ENCODE measurements at places on chromosomes 12 and 14.
A peak's percentile ranks its signal among the peaks of the same experiment; 100 is the strongest.

DNA sequence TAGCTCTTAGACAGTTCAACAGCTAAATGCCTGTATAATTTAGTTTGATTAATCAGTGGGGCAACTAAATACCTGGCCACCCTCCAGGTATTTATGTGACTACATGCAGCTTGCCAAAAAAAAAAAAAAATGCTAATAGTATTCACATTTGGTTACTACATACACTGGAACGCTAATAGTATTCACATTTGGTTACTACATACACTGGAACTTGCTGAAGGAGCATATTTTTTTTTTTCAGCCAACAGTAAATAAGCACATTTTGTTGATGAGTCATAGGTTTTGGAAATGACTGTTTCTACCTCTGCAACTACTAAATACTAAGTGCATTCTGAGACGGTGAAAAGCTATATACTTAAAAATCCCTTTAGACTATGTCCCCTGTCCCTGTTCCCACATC is 1172.3 kb downstream of the LRFN5 start:
- no peak for DNase-seq

GRCh38 chr12:110079477-110080400 is 31.4 kb upstream of the C12orf76 start:
- peak; percentile 39 for DNase-seq

GRCh38 chr14:31536201-31536960 is 24.8 kb upstream of the NUBPL start:
- no peak for DNase-seq

DNA sequence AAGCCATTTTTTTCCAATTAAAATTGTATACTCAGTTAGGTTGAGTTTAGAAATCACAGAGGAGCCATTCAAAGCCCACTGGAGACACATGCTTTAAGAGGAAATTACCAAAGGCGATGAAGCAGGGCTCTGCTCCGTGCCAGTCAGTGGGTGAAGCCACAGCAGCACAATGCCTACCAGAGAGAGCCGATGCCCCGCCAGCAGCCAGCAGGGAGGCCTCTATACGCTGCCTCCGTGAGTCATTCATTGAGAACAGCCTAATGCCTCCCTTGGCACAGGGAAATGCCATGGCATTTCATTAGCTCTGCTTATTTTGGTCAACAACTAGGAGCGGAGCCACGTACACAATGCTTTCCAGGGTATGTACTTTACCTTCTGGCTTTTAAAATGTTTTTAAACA is 197.8 kb upstream of the FRMD6 start:
- no peak for DNase-seq

DNA sequence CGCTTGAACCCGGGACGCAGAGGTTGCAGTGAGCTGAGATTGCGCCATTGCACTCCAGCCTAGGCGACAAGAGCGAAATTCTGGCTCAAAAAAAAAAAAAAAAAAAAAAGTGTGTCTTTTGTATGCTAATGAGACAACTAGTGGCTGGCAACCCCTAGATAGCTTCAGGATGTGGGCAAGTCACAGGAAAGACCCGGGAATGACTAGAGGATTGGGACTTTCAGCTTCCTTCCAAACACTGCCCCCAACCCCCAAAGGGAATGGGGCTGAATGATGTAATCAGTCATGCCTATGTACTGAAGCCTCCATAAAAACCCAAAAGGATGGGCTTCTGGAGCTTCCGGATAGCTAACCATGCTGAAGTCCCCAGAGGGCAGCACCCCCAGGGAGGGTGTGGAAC is 28.6 kb downstream of the USP44 start:
- no peak for DNase-seq

DNA sequence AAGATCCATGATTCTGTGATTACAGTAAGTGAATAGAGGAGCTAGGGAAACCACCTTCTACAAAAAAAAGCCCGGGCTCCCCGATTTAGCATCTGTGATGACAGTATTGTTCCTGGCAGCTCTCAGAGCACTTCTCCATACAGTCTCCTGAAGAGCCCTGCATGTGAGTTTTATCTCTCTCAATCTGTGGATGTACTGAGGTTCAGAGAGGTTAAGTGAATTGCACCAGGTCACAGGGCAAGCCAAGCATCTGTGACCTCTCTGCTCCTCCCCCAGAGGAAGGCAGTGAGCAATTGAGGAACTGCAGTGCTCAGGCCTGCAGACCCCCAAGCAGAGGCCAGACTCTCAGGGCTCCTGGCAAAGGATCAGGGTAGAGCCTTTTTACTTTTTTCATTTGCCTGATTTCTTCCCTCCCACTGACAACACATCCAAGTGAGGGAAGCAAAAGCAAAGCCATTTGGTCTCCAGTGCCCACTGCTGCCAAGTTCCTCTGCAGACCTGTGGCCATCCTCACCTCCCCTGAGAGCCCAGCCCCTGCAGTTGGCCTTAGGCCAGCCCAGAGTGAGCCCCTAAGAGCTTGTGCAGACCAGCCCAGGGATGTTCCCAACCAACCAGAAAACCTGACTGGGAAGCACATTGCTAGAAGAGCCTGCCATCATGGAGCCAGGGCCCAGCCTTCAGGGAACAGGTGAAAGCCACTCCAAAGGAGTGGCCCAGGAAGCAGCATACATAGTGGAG is 47.6 kb upstream of the PNMA1 start:
- no peak for DNase-seq

- no peak for DNase-seq
Observed at GRCh38 chr12:99618657-99619056, 28.9 kb upstream of the GARIN6 start.

GRCh38 chr14:77086017-77086727 is 11.9 kb upstream of the CIPC start:
- no peak for DNase-seq

- DNase-seq, result no peak
Observed at GRCh38 chr12:86663716-86664115, 407.5 kb upstream of the MGAT4C start.

DNA sequence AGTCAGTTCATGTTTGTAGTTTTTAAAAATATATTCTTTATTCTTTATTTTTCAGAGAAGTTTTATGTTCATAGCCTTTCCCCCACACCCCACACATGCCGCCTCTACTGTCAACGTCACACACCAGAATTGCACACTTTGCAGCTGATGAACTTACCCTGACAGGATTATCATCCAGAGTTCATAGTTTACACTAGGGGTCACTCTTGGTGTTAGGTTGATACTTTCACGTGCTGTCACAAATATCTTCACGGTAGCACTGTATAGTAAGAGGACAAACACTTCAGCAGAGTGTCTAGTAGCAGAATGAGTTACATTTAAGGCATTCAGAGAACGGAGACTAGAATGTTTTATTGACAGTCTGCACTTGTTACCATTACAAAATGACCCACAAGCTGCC is 5.1 kb downstream of the DPPA3 start:
- no peak for DNase-seq

GRCh38 chr12:685388-685787 is 22.1 kb upstream of the NINJ2 start:
- DNase-seq, result peak; percentile 47

DNA sequence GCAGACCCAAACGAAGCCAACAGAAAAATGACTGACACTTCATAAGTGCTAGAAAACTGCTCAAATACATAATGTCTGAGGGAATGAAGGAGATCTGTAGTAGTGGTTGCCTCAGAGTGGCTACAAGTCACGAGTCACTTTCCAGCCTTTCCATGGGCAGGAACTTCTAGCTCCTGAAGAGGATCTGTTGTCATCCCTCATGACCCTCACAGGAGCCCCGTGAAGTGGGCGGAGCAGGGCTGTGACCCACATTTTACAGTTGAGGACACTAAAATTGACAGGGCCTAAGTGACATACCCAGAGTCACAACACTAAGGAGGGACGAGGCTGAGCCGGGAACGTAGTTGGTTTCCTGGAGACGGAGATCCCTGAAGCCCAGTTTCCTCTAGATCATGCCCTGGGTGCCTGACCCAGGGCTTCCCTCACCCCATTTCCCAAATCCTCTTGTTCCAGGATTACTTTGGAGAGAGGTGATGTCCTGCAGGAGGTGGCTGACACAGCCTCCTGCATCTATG is 45.8 kb upstream of the P2RX7 start:
- DNase-seq, result no peak

DNA sequence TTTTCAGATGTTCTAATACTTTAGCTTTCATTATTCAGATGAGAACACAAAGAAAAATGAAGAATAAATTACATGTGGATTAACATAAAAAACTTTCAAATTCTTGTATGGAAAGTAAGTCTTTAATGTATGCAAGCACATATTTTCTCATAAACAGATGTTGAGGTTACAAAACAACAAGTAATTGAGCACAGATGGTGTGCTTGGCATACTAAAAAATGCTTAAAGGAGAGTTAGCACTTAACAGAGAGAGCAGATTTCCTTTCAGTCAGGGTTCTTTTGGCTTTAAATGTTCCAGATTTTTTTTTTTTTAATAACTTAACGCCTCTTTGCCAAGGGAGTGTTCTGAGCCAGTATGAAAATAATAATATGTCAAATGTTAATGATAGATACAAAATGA is 96.0 kb downstream of the RASSF9 start:
- DNase-seq, result no peak

DNA sequence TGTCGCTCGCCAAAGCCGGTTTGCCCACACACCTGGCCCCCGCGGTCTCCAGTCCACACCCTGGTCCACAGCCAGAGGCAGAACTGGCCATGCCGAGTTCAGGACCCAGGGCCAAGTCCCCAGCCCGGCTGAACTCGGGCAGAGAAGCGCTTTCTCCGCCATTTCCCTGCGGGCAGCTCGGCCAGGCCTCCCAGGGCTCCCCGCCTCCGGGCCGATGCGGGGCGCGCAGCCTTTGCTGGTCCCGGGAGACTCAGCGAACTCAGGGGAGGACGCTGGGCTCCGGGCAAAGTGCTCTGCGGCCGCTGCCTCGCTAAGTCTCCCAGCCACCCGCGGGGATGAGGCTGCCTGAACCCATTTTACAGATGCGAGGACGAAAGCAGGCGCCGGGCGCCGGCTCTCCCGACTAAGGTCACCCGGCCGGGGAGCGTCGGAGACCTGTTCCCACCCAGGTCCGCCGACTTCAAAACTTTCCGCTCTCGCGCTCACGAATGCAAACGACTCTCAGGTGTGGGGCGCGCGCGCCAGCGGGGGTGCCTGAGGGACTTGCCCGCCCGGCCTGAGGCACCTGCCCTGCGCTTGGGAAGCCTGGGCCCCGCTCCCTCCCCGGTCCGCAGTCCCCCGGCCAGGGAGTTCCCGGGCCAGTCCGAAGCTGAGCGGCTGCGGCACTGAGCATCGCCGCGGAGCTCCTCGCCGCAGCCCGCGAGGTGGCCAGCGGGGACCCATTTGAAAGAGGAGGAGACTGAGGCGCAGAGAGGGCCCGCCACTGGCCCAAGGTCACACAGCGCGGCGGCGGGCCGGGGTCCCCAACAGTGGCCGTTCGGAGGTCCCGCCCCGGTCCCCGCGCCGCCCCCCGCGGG is 627 bp downstream of the TESC start:
- DNase-seq, result no peak

GRCh38 chr12:49108958-49109404 is 1.7 kb downstream of the LMBR1L start:
- no peak for DNase-seq

DNA sequence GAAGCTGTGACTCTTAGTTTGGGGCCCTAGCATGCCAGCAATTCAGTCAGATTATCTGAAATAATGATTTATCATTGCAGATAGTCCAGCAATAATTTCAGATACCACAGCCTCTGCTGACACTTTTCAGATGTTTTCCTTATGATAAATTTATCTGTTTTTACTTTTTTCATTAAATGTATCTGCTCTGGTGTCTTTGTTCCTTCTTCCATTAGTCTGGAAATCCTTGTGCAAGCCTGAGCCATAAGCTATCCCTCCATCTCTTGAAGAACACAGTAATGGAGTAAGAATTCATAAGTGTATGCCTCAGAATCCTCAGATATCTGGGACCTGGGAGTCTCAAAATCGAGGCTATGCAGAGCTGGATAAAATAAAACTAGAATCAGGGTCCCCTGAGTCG is 146.4 kb upstream of the KRR1 start:
- DNase-seq, result no peak

GRCh38 chr12:94714378-94715114 is 64.2 kb upstream of the TMCC3 start:
- no peak for DNase-seq

GRCh38 chr14:60515511-60516289 is 6.8 kb downstream of the SIX6 start:
- DNase-seq, result no peak

GRCh38 chr12:4154672-4155225 is 118.8 kb upstream of the CCND2 start:
- DNase-seq, result no peak

GRCh38 chr12:54024127-54024526 is 4.1 kb upstream of the HOXC6 start:
- DNase-seq, result no peak

DNA sequence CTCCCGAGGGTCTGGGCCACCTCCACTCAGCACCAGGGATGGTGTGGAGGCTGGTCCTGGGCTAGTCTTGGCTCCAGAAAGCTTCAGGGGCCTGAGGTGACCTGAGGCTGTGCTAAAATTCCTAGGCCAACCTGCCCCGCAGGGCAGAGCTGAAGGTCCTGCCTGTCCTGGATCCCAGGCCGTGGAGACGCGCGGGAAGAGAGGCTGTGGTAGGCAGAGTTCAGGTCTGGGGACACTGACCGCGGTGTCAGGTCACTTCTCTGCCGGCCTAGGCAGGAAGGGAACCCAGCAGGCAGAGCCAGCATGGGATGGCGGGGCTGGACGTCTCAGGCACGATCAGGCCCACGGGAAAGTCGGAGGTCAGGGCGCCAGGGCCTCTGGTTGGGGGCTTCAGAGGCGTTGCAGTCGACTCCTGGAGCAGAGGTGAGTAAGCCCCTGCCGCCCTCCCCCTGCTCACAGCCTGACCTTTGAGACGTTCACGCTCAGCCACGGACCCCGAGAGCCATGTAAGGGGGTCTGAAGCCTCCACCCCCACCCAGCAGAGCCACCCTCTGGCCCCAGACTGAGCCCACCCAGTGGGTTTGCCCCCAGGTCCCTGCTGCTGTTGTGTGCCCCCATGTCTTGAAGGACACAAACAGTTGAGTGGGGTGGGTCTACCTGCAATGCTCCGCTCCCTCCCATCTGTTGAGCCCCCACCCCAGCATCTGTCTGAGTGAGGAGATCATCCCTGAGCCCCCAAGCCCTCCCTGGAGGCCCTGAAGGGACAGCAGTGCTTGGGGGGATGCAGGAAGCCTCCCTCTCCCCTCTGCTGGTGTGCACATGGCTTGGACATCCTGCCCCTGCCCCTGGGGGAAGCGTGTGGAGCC is 142.7 kb downstream of the KIF26A start:
- DNase-seq, result no peak
